ENCODE measurements at places on chromosomes 3 and 15.

DNA sequence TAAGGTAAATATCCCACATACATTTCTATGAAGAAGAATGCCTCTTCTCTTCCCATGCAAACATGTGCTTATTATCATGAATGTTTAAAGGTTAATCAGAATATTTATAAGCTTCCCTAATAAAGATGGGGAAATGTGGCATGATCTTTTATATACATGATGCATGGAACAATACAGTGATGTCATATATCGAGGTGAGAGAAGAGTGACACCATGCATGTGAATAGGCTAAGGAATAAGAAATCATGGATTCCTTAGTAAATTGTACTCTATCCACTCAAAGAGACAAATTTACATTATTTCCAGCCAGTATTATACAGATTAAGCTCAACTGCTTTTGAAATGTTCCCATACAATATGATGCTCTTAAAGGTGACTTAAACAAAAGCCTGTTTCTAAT, 1035.3 kb downstream of the ROBO1 start:
- no peak for DNase-seq

- no peak for DNase-seq
Measured at GRCh38 chr15:93223803-93224202, 134.8 kb upstream of the RGMA start.

- no peak for DNase-seq
Measured at GRCh38 chr15:39594446-39595337, 13.8 kb downstream of the THBS1 start.

GRCh38 chr3:182837855-182838454, 44.7 kb downstream of the ATP11B start:
- DNase-seq: no peak

GRCh38 chr15:64891561-64891960, 20.1 kb upstream of the ANKDD1A start:
- no peak for DNase-seq

DNA sequence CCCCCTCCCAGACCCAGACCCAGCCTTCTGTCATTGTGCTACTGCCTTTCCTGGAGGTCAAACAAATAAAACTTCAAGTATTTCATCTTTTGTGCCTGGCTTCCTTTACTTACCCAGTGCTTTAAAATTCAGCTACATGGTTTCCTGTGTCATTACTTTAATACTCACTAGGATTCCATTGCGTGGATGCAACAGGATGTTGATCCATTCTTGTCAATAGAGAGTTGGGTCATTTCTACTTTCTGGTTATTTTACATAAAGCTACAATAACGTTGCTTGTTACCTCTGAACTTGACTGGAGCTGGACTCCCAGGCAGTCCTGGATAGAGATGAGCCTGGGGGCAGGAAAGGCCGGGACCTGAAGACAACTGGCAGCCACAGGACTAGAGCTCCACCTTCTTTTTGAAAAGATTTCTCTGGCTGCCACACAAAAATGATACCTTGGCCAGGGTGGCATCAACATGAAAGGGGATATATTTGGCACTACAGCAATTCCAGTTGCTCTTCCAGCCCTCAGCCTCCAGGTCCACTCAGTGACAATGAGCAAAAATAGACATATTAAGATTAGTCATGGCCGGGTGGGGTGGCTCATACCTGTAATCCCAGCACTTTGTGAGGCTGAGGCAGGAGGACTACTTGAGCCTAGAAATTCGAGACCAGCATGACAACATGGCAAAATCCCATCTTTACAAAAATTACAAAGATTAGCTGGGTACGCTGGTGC, 23.3 kb upstream of the HEG1 start:
- DNase-seq: no peak

DNA sequence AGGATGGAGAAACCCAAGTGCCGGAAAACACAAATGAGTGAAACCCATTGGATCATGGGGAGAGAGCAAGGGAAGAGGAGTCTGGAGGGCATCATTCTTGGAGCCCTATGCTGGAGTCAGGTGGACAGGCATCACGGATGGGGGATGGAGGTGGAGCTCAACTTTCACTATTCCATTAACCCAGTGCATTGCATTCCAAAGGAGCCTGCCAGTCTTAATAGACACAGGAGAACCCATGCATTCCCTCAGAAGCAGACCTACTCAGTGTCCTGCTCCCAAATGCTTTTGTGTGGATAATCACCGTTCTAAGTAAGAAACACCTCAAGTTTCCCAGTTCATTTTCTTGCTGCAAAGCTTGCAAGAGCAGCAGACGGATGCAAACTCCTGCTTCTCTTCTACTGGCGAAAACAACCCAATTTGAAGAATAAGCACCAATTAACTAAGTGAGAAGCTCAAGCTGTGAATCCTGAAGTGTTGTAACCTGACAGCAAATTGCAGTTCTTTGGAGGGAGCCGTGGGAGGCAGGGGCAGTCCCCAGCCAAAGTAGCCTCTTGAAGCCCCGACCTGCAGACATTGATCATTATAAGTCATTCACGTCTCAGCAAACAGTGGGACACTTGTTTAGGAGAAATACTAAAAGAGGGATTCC, 25.3 kb downstream of the SEMA5B start:
- no peak for DNase-seq

DNA sequence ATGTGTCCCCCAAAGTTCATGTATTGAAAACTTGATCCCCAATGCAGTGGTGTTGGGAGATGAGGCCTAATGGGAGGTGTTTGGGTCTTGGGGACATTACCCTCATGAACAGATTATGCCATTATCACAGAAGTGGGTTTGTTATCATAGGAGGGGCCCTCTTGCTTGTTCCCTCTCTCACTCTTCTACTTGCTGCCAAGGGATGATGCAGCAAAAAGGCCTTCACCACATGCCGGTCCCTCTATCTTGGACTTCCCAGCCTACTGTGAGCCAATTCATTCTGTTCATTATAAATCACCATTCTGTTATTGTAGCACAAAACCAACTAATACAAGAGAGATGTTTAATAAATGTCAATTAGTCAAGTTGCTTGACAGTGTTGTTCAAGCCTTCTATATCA, 47.2 kb downstream of the FAM227B start:
- no peak for DNase-seq

DNA sequence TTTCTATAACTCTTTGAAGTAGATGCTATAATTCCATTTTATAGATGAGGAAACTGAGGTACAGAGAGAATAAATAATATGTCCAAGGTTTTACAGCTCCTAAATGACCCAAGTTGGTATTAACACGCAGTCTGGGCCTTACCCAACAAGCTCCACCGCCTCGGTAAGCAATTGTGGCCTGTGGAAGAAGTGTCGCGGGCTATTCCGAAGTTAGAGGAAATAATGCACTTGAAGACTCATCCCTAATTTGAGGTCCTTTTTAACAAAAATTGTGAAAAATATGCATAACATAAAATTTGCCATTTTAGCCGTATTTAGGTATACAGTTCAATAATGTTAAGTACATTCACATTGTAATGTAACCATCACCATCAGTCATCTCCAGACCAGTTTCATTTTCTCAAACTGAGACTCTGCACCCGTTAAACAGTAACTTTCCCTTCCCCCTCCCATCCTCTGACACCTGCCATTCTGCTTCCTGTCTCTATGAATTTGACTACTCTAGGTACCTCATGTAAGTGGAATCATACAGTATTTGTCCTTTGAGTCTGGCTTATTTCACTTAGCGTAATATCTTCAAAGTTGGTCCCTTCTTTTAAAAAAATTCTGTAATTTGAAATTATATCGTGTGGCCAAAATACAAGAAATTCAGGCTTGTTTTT, 18.2 kb downstream of the IDH3A start:
- DNase-seq: no peak

DNA sequence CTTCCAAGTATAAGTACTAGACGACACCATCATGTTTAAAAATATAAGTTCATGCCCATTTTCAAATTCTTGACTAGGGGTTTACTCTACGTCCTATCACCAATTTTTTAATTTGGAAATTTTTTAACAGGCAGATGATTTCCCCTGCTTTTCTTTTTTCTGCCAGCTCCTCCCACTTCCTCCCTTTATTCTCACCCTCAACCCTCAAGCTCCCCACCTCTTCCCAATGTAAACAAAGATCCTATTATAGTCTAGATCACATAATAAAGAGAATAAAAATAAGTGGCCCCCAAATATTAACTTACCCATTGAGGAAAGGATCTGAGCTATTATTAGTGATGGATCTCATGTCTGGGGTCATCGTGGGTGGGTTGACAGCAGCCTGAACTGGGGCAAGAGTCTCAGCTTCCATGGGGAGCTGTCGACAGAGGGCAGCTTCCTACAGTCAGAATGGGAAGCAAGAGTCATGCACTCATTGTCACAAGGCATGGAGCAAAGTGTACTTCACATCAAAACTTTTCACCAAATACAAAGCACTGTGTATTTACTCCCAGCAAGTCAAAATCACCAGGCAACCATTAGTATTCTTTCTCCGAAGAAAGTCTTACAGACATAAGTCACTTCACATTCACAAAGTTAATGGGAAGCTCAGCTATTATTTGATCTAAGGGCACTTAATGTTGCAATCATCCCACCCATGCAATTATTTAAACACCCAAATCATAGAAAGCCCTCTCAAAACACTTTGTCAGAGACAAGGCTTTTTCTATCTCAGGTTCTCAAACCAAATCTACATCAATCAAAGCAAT, 53.2 kb downstream of the TM4SF4 start:
- DNase-seq: no peak

- DNase-seq: peak; percentile 55
Measured at GRCh38 chr15:70339571-70340493, 242.1 kb upstream of the TLE3 start.

DNA sequence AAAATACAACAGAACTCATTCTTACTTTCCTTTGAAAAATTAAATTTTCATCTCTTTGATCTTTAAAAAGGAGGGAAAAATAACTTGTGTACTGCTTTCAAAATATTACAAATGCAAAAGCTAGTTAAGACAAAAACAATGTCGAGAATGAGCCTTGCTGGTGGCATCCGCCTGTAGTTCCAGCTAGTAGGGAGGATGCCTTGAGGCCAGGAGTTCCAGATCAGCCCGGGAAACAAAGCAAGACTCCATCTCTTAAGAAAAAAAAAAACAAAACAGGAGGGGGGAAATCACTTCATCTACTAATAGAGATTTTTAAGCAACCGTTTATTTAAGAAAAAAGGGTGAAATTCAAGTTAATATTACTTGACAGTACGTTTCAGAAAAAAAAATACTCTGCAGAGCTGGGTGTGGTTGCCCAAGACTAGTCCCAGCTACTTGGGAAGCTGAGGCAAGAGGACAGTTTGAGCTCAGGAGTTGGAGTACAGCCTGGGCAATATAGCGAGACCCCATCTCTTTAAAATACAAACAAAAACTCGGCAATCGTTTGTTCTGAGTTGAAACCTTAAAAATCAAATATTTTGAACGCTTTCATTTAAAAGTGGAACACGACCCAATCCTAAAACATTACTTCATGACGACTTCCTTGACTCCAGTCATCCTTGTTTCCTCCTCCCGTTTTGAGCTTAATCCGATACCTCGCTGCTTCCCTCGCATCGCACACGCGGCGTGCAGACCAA, 1.2 kb downstream of the KPNA1 start:
- DNase-seq: no peak

GRCh38 chr3:72473156-72473555, 375.1 kb downstream of the SHQ1 start:
- no peak for DNase-seq

- DNase-seq: no peak
Measured at GRCh38 chr3:36992806-36993325, at the start of gene EPM2AIP1. TSS of gene EPM2AIP1 (minus strand) at chr3:36993131. CDS start at chr3:36993077, 54 bp downstream.

- peak; percentile 66 for DNase-seq
Measured at GRCh38 chr15:56040081-56041035, 46.9 kb upstream of the NEDD4 start.

DNA sequence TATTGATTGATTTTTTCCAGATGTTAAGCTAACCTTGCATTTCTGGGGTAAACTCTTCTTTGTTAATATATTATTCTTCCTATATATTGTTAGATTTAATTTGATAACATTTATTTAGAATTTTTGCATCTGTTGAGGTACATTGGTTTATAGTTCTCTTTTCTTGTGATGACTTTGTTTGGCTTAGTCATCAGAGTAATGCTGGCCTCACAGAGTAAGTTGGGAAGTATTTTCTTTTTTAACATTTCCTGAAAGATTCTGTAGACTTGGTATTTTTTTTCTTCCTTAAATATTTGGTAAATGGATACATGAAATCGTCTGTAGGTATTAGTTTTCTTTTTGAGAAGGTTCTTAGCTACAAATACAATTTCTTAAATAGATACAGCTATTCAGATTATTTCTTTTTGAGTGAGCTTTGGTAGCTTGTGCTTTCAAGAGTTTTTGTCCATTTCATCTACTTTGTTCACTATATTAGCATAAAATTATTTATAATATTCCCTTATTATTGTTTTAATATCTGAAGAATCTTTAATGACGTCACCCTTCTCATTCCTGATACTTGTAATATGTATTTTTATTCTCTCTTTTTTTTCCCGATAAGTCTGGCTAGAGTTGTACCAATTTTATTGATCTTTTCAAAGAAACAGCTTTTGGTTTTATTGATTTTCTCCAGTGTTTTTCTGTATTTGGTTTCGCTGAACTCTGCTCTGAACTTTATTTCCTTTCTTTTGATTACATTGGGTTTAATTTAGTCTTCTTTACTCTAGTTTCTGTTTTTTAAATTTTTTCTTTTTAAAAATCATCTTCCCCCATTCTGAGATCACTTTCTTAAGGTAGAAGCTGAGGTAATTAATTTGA, 6.5 kb upstream of the HPS3 start:
- DNase-seq: no peak

- DNase-seq: no peak
Measured at GRCh38 chr3:62453448-62453847, 80.1 kb upstream of the FEZF2 start.

- DNase-seq: no peak
Measured at GRCh38 chr15:101242999-101243336, 8.9 kb downstream of the CHSY1 start.

GRCh38 chr3:46110701-46111493, 83.6 kb upstream of the XCR1 start:
- no peak for DNase-seq

GRCh38 chr3:43010638-43011037, 31.5 kb downstream of the GASK1A start:
- DNase-seq: no peak

GRCh38 chr3:194277104-194277785, 73.9 kb downstream of the CPN2 start:
- DNase-seq: peak; percentile 76

DNA sequence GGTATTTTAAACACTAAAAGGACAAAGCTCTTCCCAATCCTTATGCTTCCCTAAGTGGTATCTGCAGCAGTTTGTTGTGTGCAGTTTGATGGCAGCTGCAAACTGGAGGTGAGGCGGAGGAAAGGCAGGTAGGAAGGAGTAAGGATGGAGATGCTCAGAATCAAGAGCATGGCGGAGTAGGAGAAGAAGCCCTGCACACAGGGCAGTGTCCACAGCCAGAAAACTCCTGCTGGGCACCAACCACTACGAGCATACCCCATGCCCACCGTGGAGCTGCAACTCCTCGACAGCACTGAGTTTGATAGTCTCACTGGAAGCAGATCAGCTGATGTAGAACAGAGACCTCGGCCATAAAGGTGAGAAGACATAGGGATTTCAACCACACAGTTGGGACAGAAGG, 30.3 kb upstream of the ESYT3 start:
- no peak for DNase-seq

DNA sequence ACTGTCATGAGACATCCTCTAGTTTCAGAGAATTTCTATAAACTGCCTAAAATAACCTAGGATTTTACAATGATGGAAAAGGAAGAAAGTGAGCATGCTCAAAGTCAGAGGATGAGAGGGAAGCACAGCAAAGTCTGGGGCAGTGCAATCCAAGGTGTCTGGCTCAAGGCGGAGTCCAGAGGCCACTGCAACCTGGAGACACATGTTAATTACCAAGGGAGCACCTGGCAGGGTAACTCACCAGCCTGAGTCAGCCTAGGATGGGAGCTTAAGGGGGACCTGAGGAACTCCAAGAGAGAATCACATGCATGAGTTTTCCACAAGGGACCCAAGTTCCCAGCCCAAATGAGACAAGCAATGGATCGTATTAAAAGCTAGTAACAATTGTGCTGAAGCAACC, 49.8 kb downstream of the PLD1 start:
- no peak for DNase-seq
